Activated CD8-positive, alpha-beta memory T cell treated with anti-CD3 and anti-CD28 coated beads, Interleukin-2, amount 50 U/mL, for 48 hours (primary cell): ENCODE measurements at places on chromosomes 7 and 10.
A peak's percentile ranks its signal among the peaks of the same experiment; 100 is the strongest.

- DNase-seq = no peak
Observed at GRCh38 chr7:106050002-106050745, 61.9 kb downstream of the SYPL1 start.

DNA sequence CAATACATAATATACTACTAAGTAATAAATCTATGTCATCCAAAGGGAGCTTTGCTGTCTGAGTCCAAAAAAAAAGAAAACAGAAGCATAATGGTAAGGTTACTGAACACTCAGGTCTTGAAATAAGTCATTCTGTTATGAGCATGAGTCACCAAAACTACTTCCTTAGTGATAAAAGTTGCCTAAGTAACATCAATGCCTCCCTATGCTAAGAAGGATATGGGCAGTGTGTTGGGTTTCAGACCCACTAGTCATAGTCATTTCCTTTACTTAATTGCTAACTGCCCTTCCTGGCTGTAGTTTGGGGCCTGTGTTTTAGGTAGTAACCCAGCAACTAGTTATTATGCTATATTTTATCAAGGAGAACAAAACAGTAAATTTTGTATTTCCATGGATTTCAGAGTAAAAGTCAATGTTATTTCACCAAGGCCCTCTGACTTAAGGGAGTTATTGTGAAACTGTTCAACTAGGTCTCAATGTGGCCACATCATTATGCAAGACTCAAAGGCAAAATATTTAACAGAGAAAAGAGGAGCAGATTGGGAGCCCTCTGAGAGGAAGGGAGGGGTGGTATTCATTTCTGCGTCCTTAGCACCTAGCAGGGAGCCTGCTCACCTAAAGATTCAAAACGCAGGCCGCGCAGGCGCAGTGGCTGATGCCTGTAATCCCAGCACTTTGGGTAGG, 11.7 kb upstream of the VIM start:
- DNase-seq = no peak

GRCh38 chr10:73773152-73773879, 8.5 kb upstream of the CHCHD1 start:
- no peak for DNase-seq

DNA sequence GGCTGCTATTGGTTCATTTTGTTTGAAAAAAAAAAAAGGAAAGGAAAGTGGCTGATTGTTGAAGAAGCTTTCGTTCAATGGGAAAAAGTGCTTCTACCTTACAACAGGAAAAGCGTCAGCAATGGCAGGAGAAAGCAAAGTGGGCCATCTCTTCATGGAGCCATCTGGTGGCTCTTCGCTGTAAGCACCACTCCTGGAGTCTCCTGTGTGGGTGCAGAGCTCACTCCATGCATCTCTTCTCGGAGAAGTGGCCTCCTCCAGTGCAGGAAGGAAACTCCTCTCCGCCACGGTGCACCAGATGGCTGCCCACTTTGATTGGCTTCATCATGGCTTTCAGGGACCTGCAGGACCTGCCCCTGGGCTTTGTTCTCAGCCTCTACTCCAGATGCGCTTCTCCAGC, 250.9 kb downstream of the PTEN start:
- no peak for DNase-seq

DNA sequence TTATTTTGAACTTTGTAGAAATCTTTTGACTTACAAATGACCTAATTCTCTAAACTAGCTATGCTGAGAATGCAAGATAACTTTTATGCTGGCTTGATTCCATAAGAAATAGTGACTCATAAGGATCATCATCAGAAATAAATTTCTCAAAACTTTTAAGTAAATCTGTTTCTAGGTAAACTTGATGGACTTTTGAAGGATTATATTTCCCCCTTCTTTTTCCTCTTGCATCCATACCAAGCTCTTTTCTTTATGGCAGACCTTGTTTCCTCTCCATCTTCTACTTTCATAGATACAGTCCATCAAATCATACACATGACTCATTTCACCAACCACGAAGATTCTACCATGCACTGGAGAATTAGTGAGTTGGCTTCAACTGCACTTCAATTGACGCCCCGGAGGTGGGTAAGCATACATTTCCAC, 336.3 kb downstream of the KCNMA1 start:
- no peak for DNase-seq

- DNase-seq = no peak
Observed at GRCh38 chr10:3714531-3714930, 70.5 kb downstream of the KLF6 start.

DNA sequence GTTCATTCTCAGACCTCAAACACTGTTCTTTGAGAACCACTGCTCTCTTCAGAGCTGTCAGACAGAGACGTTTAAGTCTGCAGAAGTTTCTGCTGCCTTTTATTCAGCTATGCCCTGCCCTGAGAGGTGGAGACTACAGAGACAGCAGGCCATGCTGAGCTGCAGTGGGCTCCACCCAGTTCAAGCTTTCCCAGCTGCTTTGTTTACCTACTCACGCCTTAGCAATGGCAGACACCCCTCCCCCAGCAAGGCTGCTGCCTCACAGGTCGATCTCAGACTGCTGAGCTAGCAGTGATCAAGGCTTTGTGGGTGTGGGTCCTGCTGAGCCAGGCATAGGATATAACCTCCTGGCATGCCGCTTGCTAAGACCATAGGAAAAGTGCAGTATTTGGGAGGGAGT, 80.5 kb upstream of the CYP2C9 start:
- no peak for DNase-seq

- no peak for DNase-seq
Observed at GRCh38 chr7:23393636-23394035, 76.7 kb downstream of the IGF2BP3 start.

- no peak for DNase-seq
Observed at GRCh38 chr10:133013463-133013862, 71.1 kb upstream of the CFAP46 start.

DNA sequence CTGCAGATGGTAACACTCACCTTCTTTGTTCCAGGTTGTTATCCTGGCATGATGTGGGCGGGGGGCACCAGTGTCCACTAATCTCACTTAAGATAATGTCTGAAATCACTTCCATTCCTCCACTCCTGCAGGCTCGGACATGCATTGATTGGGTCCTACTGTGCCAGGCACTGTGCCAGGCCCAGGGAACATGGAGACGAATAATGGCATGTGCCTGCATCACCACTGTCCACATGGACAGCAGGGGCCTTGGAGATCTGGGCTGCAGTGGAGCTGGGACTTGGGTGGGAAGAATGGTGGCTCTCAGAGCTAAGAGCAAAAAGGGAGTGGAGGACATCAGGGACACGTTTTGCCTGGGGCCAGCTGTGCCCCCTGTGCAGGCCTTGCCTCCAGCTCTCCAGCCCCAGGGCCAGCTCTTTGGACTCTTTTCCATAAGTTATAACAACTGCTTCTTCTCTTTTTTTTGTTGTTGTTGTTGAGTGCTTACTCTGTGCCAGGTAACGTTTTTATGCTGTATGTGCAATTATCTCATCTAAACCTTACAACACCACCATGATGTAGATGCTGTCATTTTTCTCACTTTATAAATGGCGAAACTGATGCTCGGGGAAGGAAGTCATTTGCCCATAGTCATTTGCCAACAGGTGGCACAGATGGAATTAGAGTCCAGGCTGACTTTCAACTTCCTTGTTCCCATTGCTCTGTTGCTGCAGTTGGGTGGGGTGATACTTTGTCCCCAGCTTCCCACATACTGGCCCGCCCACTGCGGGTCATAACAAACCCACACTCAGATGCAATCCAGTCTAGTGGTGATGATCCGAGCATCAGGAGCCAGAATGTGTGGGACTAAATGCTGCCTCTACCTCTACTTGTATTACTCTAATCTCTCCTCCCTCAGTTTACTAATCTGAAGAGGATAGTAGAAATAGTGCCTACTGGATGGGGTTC, 19.1 kb downstream of the PLPP4 start:
- no peak for DNase-seq

GRCh38 chr7:134315679-134316538, 821 bp downstream of the SLC35B4 start:
- DNase-seq = no peak

GRCh38 chr7:100691676-100692577, 2.1 kb downstream of the GIGYF1 start:
- DNase-seq = peak; percentile 93

DNA sequence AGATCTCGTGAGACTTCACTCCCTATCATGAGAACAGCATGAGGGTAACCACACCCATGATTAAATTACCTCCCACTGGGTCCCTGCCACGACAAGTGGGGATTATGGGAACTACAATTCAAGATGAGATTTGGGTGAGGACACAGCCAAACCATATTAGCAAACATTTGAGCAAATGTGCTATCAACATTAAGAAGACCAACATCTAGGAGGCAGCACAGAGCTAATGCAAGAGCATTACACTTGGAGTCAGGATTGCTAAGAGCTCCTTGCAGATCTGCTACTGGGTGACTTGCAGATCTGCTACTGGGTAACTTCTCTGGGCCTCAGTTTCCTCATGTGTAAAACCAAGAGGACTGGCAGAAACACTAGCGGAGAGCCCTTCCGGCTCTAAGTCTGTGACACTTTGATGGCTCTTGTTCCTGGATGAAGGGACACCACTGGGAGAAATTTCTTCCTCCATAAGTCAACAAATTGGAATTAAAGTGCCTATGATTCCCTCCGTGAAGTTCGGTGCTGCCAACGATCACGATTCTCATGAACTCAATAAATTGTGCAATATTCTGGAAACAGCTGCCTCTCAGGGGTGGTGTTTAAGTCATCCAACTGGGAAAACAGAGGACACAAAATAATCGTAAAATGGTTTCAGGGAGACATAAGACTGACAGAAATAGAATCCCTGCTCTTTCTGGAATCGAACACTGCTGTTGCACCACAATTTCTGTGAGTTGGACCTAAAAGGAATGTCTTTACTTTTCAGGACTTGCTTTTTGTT, 115.8 kb upstream of the ITGB1 start:
- DNase-seq = no peak

- DNase-seq = no peak
Observed at GRCh38 chr10:123203393-123204126, 49.4 kb downstream of the BUB3 start.

DNA sequence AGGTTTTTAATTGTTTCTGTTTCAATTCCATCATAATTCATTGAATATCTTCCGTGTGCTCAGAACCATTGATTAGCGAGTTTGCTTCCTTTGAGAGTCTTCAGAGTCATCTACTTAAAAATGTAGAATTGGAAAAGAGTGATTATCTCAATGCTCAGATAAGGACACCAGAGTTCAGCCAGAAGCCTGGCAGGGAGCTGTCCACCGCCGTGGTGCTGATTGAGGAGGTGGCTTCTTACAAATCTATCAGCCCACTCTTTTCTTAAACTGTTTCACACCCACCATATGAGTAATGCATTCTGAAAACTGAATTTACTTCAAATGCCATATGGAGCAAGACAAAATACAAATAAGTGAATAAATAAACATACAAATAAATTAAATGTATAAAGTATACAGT, 79.3 kb downstream of the INSYN2A start:
- peak; percentile 57 for DNase-seq

DNA sequence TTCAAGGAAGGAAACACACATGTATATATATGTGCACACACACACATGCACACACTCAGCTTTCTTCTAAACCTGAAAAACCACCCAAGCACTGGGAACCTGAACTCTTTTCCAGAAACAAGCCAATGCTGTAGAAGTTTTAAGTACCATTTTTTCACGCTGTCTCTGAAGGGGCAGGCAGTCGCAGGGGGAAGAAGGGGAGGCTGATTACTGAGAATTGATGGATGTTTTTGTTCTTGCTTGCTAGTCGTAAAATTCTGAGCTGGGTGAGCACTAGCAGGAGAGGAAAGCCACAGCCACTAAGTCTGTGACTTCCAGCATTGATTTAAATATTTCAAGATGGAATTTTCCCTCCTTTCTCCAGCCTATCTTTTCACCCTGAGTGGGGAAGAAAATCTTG, 391.8 kb downstream of the CALN1 start:
- DNase-seq = no peak

- no peak for DNase-seq
Observed at GRCh38 chr7:40701836-40702551, 567.2 kb downstream of the SUGCT start.

GRCh38 chr7:142796001-142796500, 25.3 kb downstream of the PRSS2 start:
- DNase-seq = no peak

GRCh38 chr10:50508315-50509051, 115.3 kb downstream of the SGMS1 start:
- DNase-seq = no peak

DNA sequence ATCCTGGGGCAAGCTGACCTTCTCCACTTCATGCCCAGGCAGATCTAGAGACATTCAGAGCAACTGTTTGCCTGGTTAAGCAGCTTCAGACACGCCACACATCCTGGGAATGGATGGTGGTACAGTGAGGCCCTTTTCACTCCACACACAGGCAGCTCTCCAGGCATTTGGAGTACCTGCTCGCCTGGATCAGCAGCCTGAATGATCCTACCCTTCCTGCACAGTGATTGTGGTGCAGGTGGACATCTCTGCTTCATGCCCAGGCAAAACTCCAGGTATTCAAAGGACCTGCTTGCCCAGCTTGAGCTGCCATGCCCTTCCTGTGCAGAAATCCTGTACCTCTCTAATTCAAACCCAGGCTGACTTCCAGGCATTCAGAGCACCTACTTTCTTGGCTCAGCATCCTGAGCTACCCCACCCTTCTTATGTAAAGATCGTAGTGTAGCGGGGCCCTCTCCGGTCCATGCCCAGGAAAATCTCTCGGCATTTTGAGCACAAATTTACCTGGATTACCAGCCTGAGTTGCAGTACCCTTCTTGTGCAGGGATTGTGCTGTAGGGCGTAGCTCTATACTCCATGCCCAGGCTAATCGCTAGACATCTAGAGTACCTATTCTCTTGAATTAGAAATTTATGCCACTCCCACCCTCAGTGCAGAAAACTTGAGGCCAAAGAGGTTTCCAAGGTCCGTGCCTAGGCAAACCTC, 972.8 kb downstream of the ANKRD7 start:
- no peak for DNase-seq

- no peak for DNase-seq
Observed at GRCh38 chr7:143499246-143499645, 21.6 kb downstream of the TAS2R41 start.

DNA sequence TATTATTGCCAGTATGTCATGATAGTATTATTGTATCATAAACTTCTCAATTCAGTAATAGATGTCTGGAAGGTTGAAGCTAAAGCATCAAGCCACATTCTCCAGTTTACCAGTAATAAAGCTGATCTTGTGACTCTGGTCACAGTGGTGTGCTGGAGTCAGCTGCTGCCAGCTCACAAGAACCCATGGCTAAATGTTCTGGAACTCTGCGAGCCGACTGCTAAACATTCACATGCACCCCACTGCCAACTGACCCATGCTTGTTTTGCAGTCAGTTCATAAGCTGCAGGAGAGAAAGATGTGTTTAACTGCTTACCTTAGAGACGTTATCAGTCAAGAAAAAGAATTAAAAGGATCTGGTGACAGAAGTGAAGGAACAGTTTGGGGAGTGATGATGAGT, 5.9 kb upstream of the DNTT start:
- no peak for DNase-seq

GRCh38 chr10:131681122-131681521, 219.7 kb upstream of the PPP2R2D start:
- DNase-seq = no peak

GRCh38 chr7:27066148-27066547, 29.7 kb downstream of the HOXA1 start:
- DNase-seq = no peak

GRCh38 chr10:48505394-48506112, 99.3 kb downstream of the ARHGAP22 start:
- DNase-seq = peak; percentile 32

- no peak for DNase-seq
Observed at GRCh38 chr10:33214174-33214573, 120.3 kb downstream of the NRP1 start.

GRCh38 chr10:131280101-131280500, 31.4 kb downstream of the TCERG1L start:
- no peak for DNase-seq
